Thyroid gland (tissue), 4 donors: ENCODE measurements at places on chromosomes 4 and X.

- no peak for DNase-seq
These were observed 11.3 kb upstream of the YTHDC1 start for GRCh38 chr4:68361146-68361589.

DNA sequence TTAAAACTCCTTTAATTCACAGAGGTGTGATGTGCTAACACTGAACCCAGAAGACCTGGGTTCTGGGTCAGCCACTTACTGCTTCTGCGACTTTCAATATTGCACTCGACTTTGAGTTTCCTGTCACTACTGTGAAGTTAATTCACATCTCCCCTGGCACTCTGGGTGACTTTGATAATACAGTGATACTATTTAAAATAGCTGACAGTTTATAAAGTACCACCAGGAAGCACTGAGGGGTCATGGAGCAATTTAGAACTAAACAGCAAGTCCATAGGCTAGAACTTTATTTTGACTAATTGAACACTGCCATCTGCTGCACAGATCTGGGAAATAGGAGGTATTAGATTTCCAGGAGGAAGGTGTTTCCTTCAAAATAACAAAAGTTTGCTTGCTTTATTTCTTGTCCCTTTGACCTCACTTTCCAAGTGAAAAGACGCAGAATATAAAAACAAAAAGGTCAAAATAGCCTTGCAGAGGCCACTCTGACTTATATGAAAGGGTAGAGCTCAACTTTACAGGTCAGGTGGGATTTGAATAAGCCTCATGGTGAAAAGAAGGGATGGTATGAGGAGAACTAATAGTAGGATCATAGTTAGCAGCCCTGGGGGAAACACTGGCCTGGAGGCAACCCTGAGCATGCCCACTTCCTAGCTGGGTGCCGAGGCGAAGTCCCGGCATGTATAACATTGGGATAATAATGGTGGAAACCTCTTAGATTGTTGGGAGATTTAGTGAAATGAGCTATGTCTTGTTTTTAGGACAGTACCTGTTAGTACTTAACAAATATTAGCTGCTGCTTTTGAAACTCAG is 53.4 kb downstream of the ZNF518B start:
- peak; percentile 21 for DNase-seq

DNA sequence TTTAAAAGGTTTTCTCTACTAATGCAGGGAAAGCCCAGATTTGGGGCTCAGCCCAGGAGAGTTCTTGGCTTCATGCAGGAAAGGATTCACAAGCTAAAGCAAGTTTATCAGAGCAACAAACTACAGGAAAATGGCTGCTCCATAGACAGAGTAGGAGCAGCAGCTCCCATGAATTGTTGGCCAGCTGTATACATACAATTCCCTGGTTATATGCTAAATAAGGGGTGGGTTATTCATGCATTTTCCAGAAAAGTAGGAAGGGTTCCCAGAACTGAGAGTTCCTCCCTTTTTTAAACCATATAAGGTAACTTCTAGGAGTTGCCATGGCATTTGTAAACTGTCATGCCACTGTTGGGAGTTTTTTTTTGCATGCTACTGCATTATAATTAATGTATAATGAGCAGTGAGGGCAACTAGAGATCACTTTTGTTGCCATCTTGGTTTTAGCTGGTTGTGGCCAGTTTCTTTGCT is 2.6 kb downstream of the C4orf33 start:
- no peak for DNase-seq

- DNase-seq = peak; percentile 89
These were observed 35.3 kb downstream of the DCTD start for GRCh38 chr4:182881914-182882313.

- DNase-seq = no peak
These were observed 11.8 kb upstream of the PGK1 start for GRCh38 chrX:78092296-78092695.

- DNase-seq = no peak
These were observed 48.4 kb downstream of the IL15 start for GRCh38 chr4:141684785-141685184.

- DNase-seq = no peak
These were observed 28.8 kb upstream of the SETD7 start for GRCh38 chr4:139584784-139585183.

DNA sequence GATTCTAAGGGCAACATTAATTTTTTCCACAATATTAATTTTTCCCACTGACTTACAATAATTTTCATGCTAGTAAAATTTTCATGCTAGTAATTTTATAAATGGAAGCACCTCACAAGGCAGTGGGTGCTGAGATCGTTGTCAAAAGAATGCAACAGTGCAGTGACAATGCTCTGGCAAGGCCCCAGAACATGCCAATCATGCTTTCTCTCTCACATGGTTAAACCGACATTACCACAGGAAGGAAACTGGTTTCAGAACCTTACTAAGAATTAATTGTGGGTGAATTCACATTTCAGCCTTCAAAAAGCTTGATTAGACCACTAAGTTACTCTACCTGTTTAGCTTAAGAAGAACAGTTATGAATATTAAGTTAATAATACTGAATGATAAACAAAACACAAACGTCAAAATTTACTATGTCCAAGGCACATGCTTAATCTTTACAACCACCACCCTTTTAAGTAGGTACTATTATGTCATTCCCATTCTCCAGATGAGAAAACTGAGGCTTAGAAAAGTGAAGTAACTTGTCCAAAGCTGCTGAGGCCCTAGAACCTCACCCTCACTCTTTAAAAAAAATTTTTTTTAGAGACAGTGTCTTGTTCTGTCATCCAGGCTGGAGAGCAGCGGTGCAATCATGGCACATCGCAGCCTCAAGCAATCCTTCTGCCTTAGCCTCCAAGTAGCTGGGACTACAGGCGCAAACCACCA is 10.0 kb upstream of the OPHN1 start:
- peak; percentile 69 for DNase-seq

GRCh38 chr4:1407657-1408333 is 1.6 kb upstream of the NKX1-1 start:
- no peak for DNase-seq

GRCh38 chr4:83582289-83582785 is 46.4 kb downstream of the GPAT3 start:
- DNase-seq = peak; percentile 83

- DNase-seq = no peak
These were observed 32.7 kb downstream of the ACE2 start for GRCh38 chrX:15567886-15568616.

GRCh38 chr4:172155838-172156345 is 342.7 kb downstream of the GALNTL6 start:
- DNase-seq = no peak

DNA sequence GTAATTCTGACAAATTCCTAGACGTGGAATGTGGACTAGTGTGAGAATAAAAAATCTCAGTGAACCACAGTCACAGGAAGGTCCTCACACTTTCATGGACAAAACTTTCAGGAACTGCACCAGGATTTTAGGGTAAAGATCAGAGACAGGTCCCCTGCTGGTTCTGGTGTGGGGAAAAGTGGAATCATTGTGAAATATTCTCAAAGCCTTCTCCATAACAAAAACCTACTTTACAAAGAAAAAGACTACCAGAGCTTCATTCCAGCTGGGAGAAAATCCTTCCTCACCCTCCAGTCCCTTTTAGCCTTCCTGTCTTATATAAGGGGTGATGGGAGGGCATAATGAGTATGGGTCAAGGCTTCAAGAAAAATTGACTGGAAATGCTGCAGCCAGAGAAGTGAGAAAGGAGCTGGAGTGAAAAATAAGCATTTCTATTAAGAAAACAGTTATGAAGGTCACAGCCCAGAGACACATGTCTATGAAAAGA is 325.8 kb downstream of the ARAP2 start:
- DNase-seq = no peak

GRCh38 chr4:6592804-6593563 is 18.0 kb downstream of the MAN2B2 start:
- no peak for DNase-seq

GRCh38 chr4:74006009-74006476 is 7.6 kb upstream of the CXCL5 start:
- DNase-seq = no peak

DNA sequence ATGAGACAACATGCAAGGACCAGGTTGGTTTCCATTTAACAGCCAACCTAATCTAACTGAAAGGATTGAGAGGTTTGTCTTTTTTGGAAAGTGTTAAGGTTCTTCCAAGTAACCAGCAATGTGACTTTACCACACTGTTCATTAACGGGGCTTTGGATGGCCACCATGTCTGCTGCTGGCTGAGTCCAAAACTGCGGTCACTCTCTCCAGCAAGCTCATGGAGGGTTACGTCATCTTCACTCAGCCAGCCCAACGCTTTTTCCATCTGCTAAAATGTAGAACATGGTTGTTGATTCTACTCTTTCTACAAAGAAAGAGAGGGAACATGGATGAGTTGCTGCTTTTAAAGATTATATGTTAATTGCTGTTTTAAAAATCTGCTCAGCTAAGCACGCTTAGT is 11.0 kb downstream of the PKD2 start:
- no peak for DNase-seq

- no peak for DNase-seq
These were observed 9.0 kb downstream of the TNIP2 start for GRCh38 chr4:2746891-2747695.

GRCh38 chr4:18012134-18012806 is 9.3 kb downstream of the LCORL start:
- no peak for DNase-seq

DNA sequence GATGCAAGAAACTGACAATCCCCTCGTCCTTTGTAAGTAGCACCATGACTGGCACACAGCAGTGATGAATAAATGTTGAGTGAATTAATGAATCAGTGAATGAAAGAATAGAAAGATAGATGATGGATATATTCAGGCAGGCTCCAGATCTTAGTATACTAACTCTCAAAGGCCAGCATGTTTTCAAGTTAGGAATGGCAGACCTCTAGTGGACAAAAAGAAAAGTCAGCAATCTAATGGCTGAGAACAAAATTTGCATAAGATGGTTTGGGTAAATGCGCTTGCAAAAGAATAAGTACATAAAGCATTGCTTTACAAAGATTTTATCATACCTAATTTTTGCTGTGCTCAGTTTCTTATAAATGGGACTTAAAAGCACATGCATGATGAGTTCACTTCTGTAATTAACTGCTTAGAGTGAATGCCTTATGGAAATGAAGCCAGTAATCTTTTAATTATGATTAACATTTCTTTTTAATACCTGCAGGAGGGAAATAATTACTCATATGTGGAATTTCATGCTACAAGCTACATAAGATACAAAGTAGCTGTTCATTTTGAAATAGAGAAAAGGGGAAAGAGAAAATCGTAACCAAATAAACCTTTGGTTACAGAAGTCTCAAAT is 126.9 kb upstream of the GPRIN3 start:
- DNase-seq = no peak

- DNase-seq = no peak
These were observed 2.3 kb downstream of the ATP2B3 start for GRCh38 chrX:153519569-153520286.

- DNase-seq = no peak
These were observed 19.3 kb upstream of the MSMO1 start for GRCh38 chr4:165308166-165308565.

DNA sequence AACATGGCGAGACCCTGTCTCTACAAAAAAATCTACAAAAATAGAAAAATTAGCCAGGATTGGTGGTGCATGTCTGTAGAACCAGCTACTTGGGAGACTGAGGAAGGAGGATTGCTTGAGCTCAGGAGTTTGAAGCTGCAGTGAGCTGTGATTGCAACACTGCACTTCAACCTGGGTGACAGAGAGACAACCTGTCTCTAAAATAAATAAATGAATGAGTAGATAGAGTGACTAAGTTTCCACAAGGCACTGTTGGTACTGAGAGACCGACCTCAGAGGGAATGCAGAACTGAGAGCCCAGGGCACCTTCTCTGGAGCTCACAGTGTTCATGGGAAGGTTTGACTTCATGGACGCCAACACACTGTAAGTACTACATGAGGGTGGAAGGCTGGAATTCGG is 26.7 kb upstream of the ARSD start:
- DNase-seq = no peak

- no peak for DNase-seq
These were observed 50.6 kb downstream of the TBL1X start for GRCh38 chrX:9515489-9515888.

DNA sequence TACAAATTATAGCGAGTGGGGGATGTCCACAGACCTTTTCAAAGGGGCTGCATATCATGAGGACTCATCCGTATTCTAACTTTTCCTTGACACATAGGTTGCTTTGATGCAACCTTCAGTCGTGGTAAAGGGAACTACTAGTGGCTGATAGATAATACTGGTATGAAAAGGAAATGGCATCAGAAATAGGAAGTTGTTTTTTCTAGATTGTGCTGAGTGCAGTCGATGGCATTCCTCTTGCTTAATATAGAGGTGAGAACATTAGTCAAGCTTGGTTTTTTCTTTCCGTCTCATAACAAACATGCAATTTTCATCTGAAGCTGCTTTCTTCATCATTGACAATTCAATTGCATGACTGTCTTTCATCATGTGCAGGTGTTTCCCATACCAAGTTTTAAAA is 16.6 kb downstream of the ENPEP start:
- no peak for DNase-seq

DNA sequence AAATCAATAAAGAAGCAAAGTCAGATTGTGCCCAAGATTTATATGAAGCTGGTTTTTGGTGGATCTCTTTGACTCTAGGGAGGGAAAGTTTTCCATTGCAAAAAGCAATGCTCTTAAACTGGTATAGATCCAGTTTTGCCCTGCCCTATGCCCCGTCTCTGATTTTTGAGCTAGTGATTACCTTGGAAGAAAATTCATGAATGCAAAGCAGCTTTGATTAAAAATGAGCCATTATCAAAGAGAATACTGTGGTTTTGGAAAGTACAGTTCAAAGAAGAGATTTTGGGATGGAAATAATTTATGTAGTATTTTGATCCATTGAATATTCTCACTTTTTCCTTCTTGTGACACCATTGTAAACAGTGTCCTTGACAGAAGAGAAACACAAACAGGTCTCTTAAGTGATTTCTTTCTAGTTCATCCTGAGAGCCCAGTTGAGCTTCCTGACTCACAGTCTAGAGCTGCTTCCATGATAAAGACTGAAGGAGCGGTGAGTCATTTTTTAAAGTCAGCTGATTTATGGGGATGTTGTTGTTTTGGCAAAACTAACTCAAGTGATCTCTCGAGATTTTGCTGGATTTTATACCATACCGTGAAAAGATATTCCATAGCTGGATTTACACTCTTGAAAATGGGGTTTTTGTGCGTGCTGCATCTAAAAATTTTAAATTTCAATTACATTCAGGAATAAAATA is 76.7 kb downstream of the AFF1 start:
- no peak for DNase-seq

DNA sequence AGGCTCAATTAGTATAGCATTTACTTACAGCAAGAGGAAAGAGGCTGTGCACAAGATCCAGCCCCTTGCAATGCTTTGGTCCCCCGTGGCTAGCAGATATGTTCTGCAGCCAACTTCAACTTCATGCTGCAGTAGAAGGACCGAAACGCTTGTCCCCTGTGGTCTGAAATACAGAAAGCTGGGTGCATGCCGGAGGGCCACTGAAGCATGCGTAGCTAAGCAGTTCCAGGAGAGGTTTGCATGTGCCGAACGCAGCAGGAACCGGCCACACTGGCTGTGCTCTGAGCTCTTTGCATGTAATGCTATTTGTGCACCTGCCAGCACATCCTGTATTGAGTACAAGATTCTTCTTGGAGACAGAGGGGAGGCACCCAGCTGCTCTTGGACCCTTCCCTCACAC is 35.8 kb upstream of the SHISA3 start:
- DNase-seq = peak; percentile 87

GRCh38 chr4:56764223-56764622 is 57.3 kb downstream of the SPINK2 start:
- DNase-seq = no peak
